ENCODE measurements at places on chromosomes 1 and 21. TPM values are rescaled to one million over a fixed set of nuclear protein-coding genes. Genes with fewer than 3 reads are reported as not detected.

FCRLB gene
- 0.38 TPM for total RNA-seq

SLAMF6 gene
- total RNA-seq: 1.7 TPM

CDKN2C gene
- total RNA-seq: 14.4 TPM

GRIK3 gene
- total RNA-seq: 0.36 TPM

EPS8L3 gene
- total RNA-seq: not detected

MCOLN2 gene
- total RNA-seq: 1.9 TPM

OR2AK2 gene
- not detected for total RNA-seq

ETV3L gene
- total RNA-seq: not detected

RASAL2 gene
- 26.2 TPM for total RNA-seq

SERTAD4 gene
- total RNA-seq: 12.2 TPM

DNA sequence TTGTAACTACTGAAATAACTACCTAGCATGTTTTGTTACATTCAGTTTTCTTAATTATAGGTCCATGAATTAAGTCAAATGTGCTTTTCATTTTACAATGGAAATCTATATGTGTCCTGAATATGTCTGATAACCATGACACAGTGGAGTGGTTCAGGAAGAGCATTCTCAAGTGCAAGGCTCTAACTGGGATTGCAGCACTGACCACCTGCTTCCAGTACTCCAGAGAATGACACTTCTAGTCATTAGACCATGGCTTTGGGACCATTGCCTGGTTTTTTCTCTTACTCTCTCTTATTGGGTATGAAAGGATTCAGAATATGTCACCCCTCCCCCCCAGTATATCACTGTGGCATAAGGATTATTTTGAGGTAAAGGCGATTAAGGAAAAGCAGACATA is 204.9 kb upstream of the CACYBP start:
- DNase-seq: no peak

DNA sequence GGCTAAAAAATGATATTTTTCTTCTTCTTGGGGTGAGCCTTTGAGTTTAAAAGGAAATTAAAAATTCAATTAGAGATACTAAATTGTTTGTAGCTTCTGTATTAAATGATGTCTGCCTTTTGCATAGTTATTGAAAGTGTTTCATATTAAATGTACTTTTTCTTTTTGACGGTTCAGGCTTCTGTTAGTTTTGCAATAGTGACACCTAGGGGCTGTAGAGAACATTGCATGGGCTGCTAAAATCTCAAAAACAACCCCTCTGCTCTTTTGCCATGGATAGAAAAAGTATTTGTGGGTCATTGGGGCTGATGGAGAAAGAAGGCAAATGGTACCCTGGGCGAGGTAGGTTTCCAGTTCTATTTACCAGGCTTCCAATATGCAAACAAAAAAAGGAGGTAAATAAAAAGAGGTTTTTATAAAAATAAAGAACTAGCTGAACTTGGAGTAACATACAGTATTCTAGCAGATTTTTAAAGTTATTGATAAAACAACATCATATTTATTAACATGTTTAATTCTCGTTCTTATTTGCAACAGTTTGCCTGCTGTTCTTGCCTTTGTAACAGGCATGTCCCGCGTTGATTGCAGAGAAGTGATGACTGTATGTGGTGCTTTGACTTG is 115.4 kb upstream of the HOOK1 start:
- DNase-seq: no peak

DNA sequence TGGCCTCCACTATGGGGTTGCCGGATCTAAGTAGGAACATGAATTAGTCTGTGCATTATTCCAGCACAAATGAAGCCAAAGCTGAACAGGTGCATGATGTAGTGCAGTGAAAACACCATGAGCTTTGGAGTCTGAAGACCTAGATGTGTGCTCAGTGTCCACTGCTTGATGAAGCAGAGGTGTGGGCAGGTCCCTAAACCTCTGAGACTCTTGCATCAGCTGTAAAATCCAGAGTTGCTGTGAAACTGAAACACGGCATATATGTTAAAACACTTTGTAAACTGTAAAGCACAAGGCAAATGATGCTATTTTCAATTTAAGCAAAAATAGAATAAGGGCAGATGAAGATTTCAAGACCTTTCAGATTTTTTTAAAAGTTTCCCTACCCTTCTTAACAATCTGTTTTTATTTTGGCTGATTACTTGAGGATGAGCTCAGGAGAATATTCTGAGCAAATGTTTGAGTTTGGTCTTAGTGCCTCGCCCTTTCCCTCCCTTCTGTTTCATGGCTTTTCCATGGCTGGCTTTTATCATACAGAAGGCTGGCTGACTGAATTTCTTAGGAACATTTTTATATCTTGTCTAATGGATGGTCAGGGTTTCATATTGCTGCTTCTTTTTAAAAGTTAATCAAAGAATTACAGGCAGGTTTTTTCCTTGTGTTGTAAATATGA is 221.8 kb downstream of the NTNG1 start:
- no peak for DNase-seq

GRCh38 chr21:28345934-28346333 is 646.7 kb downstream of the LTN1 start:
- DNase-seq: no peak

DNA sequence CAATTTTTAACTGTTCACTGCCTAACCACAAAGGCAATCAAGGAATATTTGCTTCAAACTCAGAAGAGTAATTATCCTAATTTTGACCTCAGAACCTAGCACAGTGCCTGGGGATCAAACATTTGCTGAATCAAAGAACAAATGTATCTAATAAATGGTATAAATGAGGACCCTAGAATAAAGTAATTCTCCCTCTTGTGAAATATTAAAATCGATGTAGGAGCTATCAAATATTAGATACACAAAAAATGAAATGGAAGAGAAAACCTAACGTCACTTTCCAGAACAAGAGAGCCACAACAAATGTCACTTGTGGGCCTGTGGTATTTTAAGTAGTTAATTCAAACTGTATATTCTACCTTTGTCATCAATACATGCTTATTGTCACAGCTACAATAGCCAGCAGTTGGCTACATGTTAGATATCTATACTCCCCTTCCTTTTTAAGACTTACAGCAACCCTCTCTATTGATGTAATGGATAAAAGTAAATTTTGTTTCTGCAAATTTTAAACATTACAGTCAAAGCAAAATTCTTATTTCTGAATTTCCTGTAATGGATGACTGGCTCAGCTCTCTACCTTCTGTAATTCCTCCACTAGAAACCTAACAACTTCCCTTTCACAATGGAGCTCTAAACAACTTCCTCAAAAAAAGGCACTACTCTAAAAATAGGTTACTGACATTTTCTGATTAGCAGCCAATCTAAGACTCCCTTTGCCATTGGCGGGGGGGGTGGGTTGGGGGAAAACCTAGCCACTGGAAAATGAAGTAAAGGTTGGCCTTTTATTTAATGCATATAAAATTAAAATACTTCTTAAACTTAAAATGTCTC is 37.6 kb downstream of the PUM1 start:
- DNase-seq: no peak

- no peak for DNase-seq
These were observed 5.7 kb downstream of the TPM3 start for GRCh38 chr1:154186177-154186576.

- peak; percentile 86 for DNase-seq
These were observed 14.0 kb downstream of the ETS2 start for GRCh38 chr21:38819719-38820159.

DNA sequence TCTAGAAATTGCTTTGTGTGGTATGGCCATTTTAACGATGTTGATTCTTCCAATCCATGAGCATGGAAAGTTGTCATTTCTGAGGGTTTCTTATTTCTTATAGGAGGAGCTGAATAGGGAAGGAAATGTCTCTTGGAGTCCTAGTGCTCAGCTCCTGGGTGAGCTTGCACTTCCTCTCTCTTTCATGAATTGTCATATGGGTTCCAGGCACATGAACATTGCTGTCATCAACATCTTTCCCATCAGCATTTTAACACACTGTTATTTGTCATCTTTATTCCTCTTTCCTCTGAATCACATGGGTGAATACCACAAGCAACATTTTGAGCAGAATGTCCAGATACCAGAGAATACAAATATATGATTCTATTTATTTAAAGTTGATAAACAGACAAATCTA is 23.4 kb downstream of the SLAMF6 start:
- no peak for DNase-seq

- no peak for DNase-seq
These were observed 155.3 kb downstream of the HHIPL2 start for GRCh38 chr1:222392556-222392955.

GRCh38 chr1:227945891-227946623 is 1.7 kb downstream of the WNT9A start:
- peak; percentile 37 for DNase-seq

GRCh38 chr1:223837206-223837605 is 8.5 kb downstream of the TP53BP2 start:
- no peak for DNase-seq

DNA sequence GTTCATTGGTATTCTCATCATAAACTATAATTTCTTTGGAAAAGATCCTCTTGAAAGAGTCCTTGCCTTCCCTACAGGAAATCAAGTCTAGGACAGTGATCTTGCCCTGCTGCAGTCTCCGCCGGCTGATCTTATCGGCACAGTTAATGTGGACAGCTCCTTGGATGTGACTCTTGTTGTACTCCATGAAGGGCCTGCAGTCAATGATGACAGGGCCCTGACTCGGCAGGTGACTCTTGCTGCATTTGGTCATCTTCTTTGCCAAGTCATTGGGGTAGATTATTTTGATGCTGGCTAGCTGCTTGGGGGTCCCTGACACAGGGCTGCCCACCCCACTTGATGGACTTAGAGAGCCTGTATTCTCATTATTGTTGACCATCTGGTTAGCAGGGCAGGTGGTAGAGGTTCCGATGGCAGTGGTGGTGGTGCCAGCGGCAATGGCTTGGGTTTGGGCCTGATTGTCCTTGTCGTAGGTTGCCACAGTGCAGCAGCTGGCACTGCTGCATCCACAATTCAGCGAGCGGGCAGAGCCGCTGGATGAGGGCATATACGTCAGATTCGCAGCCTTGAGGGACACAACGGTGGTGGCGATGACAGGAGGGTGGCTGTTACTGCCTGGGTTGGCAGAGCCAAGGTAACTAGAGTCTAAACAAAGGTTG is 2.7 kb downstream of the DUSP10 start:
- DNase-seq: no peak

GRCh38 chr1:26874896-26875295 is 11.9 kb downstream of the SFN start:
- no peak for DNase-seq

GRCh38 chr1:24096009-24096738 is 15.8 kb downstream of the MYOM3 start:
- no peak for DNase-seq

DNA sequence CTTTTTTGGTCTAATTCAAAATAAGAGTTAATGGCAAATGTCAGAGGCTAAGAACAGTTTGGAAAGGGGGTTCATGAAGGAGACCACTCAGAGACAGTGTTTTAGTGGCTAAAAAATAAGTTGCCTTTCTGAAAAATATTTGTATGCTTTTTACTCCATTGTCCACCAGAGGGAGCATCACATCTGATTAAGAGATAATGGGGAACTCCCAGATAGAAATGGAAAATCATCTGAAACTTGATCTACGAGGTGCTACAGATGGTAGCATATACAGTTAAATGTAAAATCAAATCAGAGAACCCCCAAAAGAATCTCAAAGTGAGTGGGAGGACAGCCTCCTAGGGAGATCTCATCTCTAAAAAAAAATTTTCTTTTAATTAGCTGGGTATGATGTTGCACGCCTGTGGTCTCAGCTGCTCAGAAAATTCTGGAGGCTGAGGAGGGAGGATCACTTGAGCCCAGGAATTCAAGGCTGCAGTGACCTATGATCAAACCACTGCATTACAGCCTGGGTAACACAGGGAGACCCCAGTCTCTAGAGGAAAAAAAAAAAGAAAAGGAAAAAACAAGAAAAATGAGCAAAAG is 9.7 kb downstream of the SMYD3 start:
- DNase-seq: no peak

GRCh38 chr1:184114818-184115398 is 63.4 kb downstream of the TSEN15 start:
- no peak for DNase-seq

- DNase-seq: no peak
These were observed 2.0 kb downstream of the CFAP45 start for GRCh38 chr1:159897962-159898361.

DNA sequence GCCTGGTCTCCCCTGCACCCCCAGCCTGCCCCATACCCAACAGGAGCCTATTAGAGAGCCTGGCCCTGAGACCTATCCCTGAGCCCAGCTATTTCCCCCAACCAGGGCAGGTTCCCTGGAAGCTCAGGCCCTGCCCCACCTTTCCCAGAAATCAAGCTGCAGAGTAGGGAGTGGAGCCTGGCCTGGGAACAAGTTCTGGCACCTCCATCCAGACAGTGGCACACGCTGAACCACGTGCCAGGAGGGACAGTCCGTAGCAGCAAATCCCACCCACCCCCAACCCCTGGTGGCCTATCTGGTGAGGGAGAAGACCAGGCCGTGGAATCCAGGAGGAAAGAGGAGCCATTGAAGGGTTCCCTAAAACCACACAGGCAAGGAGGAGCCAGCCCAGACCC is 22.6 kb downstream of the TNNT2 start:
- DNase-seq: no peak

DNA sequence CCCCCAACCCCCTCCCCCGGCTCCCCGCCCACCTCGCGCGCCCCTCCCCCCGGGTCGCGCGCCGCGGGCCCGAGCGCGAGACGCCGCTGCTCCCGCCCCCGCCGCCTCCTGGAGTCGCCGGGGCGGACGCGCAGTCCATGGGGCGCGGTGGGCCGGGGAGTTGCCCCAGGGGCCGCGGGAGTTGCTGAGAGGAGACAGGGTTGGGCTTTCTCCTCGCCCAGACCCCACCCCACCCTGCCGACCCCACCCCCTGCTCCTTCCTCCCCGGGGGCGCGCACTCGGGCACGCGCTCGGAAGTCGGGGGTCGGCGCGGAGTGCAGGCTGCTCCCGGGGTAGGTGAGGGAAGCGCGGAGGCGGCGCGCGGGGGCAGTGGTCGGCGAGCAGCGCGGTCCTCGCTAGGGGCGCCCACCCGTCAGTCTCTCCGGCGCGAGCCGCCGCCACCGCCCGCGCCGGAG is at the start of gene LAMC1:
Gene LAMC1 (plus strand): TSS at position 275 of the 455 bp plus-strand sequence. CDS start 297 bp downstream, outside the sequence.
- peak; percentile 95 for DNase-seq

DNA sequence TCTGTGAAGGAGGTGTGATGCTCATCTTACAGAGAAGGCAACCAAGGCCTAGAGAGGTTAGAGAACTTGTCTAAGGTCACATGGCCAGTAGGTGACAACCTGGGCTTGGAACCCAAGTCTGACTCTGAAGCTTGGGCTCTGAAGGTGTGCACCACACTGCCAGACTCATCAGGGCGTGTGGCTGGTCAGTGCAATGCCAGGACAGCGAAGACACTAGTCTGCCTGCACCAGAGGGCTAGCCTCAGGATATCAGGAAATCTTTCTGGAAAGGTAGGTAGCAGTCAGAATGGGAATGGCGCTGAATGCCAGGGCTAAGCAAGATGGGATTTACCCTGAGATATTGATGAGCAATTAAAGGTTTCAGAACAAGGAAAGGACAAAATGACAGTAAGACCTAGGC is 34.9 kb downstream of the ELK4 start:
- no peak for DNase-seq

DNA sequence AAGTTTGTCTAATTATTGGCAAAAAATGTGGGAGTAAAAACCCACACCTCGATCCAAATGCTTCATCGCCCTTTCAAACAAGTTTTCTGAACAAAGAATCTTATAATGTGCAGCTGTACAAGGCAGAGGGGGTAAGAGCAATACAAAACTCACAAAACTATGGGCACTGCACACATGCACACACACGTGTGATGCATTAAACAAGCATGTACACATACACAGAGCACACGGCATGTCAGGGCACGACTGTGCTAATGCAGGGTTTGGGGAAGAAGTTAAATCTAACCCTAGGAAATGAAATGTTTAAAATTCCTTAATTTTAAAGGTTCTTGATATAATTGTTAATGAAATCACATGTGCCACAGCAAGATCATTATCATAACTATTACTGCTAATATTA is 264.0 kb downstream of the SEC16B start:
- no peak for DNase-seq
